ENCODE measurements at places on chromosomes 4 and X. TPM values are rescaled to one million over a fixed set of nuclear protein-coding genes. Genes with fewer than 3 reads are reported as not detected.
A peak's percentile ranks its signal among the peaks of the same experiment; 100 is the strongest.

Gene DCAF16
- total RNA-seq: 24.3 TPM

GRCh38 chrX:25020391-25020904, 4.7 kb upstream of the ARX start:
- DNase-seq: no peak

Gene MAP3K15
- 0.57 TPM for total RNA-seq

Gene SLC26A1
- total RNA-seq: not detected

GRCh38 chr4:110487873-110488272, 11.9 kb downstream of the ENPEP start:
- no peak for DNase-seq

DNA sequence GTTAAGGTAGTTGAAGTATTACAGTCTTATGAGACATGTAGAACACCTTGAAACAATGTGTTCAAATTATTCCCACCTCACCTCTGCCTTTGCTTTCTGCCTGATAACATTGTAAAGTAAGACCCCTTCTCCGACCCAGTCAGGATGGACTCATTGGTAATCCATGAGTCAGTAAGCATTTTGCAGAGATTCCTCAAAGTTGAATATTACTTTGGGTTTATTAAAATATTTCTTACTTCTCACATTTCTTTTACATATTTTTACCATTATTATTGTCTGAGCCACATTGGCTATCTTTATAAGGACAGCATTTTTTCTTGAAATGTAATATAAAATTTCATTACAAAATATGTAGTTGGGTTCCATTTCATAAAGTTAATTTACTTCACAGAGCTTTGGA, 201.6 kb downstream of the BMPR1B start:
- DNase-seq: no peak

GRCh38 chr4:78627966-78628678, 76.6 kb downstream of the ANXA3 start:
- DNase-seq: no peak

DNA sequence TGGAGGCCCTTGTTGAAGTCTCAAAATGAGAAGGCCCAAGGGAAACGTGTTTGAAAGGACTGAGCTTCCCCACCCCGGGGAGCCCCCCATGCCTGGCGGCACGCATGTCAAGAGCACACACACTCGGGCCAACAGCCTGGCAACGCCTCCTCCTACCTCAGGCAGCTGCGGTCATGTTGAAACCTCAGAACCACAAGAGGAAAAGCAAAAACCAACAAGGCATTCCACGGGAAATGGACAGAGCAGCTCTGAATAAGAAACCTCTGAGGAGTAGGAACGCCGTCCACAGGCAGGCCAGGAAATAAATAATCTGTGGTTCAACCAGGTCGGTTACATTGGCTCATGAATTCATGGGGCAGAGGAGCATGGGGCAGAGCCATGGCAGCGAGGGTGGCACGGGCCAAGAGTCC, 95.7 kb upstream of the AFAP1 start:
- peak; percentile 86 for DNase-seq

- no peak for DNase-seq
These were observed 29.0 kb upstream of the TCP11X1 start for GRCh38 chrX:102185967-102186720.

GRCh38 chrX:15678339-15678738, 13.7 kb upstream of the CLTRN start:
- no peak for DNase-seq

Gene P2RY10
- not detected for total RNA-seq

DNA sequence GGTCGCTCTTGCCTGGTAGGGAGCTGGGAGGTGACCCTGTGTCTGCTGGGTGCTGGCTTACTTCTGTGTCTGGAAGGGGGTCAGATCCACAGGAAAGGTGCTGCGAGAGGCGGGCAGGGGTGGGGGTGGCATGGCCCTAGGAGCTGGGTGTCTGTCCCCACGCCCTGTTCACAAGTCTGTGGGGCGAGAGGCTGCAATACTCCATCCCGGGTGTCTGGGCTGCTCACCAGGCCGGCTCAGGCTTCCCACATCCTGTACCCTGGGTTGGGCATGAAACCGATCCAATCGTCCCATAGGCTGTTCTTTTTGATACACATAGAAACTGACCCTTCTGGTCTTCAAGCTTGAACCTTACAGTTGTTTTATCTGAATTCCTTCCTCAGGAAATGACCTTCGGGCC, 993 bp upstream of the CTAG2 start:
- DNase-seq: no peak

Gene RIPPLY1
- not detected for total RNA-seq

Gene GJB1
- not detected for total RNA-seq

DNA sequence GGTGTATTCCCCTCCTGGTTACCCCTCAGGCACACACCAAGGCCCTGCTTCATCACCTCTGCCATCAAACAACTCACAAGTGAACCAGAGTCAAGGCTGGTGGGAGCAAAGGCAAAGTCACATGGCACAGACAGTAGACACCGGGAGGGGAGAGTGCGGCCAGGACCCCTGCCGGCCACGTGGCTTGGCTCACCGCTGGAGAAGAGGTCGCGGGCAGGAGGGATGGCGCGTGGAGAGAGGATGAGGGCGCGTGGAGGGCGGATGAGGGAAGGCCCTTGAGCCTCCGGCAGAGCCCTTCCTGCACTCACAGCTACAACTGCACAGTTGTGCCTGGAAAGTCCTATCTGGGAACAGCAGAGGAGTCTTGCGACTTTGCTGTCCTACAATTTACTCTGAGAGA, 104.2 kb upstream of the ADRA2C start:
- DNase-seq: no peak

DNA sequence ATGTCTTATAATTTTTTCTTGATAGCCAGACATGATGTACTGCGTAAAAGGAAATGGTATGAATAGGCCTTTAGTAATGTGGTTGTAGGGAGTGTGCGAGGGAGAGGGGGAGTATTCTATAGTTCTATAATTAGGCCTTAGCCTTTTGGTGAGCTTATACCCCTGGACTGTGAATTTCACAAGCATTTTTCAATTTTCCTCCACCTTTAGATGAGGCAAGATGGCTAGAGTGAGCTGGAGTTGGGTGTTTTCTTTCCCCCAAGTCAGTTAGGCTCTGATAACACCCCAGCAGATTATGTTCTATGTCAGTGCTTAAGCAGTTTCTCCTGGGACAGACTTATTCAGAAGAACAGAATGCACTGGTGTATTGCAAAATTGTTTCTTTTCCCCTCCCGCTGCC, 210.2 kb upstream of the NPY2R start:
- DNase-seq: no peak

DNA sequence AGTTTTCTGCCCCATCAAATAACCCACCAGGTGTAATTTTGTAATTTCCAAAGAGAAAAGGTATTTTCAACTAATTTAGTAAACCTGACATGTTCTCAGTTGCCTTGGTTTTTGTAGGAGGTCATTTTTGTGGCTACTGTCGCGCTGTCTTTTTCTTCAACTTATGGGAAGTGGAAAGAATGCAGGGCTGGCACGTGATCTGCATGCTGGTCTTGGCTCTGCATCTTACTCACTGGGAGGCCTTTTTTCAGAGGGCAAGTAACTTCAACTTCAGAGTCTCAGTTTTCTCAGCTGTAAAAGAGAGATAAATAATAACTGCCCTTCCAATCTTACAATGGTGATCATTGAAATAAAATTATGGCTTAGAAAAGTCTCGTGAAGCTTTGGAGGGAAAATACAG, 109.9 kb upstream of the SMIM10 start:
- DNase-seq: no peak

GRCh38 chr4:40525752-40526598, 103.7 kb downstream of the RBM47 start:
- peak; percentile 70 for DNase-seq

DNA sequence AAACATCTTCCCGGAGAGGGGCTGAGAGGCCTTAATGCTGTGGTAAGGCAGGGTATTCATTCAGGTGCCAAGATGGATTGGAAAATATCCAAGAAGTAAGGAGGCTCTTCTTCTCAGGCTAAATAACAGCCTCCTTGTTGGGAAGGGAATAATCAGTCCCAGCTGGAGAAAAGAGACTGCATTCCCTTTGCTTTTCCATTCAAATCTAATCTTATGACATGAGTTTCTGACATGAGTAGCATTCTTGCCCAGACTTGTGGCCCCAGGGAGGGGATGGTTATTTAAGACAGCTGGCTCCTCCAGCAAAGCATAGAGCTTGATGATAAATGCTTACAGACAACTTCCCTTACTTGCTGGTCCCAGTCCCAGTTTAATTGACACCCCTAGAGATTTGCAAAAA, 98.3 kb downstream of the DCLK2 start:
- DNase-seq: no peak

- DNase-seq: no peak
These were observed 1836.4 kb upstream of the AGA start for GRCh38 chr4:179278647-179279046.

- no peak for DNase-seq
These were observed 2.4 kb upstream of the STIM2 start for GRCh38 chr4:26858035-26858918.

DNA sequence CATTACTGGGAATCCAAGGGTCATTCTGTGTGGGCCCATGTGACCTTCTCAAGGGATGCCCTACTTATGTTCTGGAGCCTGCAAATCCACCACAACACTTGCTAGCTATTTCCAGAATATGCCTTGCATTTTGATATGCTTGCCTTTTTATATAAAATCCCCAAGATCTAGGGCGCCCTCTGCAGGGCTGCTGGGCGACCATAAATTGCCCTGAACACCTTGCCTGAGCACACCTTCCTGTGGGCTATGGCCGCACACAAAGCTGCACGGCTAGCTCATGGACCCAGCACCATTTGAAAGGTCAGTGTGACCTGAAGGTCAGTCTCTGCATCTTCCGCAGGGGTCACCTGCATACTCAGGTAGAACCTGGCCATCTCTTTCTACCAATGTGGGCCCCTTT, 311.7 kb downstream of the NLGN4X start:
- DNase-seq: no peak

GRCh38 chr4:24890561-24891126, 22.2 kb downstream of the CCDC149 start:
- no peak for DNase-seq

GRCh38 chr4:7359400-7360062, 75.2 kb downstream of the PSAPL1 start:
- no peak for DNase-seq

Gene KIF4A
- 53.5 TPM for total RNA-seq

Gene GPR143
- 3.9 TPM for total RNA-seq

Gene GUCY1A1
- total RNA-seq: 1.4 TPM

GRCh38 chrX:3521396-3521795, 174.9 kb upstream of the MXRA5 start:
- DNase-seq: no peak
